Testis (tissue), 5 donors: ENCODE measurements at places on chromosomes 7 and 10.

DNA sequence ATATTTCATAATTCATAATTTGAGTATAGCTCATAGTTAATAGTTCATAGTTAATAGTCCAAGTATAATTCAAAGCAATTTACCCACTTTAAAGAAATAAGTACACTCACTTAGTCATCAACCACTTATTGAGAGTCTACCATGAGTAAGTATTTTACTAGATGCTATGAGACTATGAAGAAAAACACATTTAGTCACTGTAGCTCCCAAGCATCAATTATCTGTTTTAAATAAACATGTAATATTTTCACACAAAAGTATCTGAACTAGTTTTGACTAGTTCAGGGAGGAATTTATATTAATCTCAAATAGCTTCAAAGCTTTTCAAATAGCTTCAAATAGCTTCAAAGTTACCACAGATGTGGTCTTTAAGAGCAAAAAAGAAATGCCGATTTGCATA is 119.2 kb downstream of the ANK3 start:
- DNase-seq = no peak

DNA sequence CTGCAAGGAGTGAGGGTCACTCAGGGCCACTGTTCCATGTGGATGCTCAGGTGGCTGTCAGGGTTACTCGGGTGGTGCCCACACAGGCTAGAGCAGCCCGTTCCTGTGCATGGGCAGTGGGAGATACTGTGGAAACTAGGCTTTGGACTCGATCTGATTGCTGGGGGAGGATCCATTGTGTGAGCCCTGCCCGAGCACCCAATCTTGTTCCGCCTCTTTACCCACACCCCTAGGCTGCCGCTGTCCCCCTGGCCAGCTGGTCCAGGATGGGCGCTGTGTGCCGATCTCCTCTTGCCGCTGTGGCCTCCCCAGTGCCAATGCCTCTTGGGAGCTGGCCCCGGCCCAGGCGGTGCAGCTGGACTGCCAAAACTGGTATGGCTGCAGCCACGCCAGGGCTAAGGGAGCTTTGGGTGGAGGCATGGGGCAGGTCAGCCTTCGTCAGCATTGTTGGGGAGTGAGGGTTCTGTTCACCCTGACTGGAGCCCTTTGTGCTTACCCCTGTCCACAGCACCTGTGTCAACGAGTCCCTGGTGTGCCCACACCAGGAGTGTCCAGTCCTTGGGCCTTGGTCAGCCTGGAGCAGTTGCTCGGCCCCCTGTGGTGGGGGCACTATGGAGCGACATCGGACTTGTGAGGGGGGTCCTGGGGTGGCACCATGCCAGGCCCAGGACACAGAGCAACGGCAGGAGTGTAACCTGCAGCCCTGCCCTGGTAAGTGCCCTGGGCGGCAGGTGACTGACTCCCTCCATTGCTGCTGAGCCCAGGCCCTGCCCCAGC is 12.4 kb upstream of the ZNF862 start:
- DNase-seq = no peak

- no peak for DNase-seq
Measured at GRCh38 chr10:132616996-132617736, 79.6 kb downstream of the INPP5A start.

- DNase-seq = no peak
Measured at GRCh38 chr10:49271346-49271745, 27.6 kb upstream of the C10orf71 start.

GRCh38 chr10:6766131-6766801 is 186.2 kb upstream of the PRKCQ start:
- no peak for DNase-seq

- DNase-seq = no peak
Measured at GRCh38 chr7:5064391-5065106, 18.9 kb downstream of the RBAK start.
